ENCODE measurements at places on chromosomes 5 and 9. TPM values are rescaled to one million over a fixed set of nuclear protein-coding genes. Genes with fewer than 3 reads are reported as not detected.

PLK2 gene
- total RNA-seq = 458 TPM

SPATA9 gene
- not detected for total RNA-seq

HRH2 gene
- 1.6 TPM for total RNA-seq

FBN2 gene
- 523 TPM for total RNA-seq

OR1J2 gene
- not detected for total RNA-seq

TMED7 gene
- 97.2 TPM for total RNA-seq

XPA gene
- total RNA-seq = 4.1 TPM

ZNF483 gene
- 1.0 TPM for total RNA-seq

PCDHGA6 gene
- total RNA-seq = 3.7 TPM

SOWAHA gene
- total RNA-seq = not detected

BARHL1 gene
- total RNA-seq = not detected

LCN15 gene
- total RNA-seq = not detected

PCDHB3 gene
- not detected for total RNA-seq

GOLPH3 gene
- 78.3 TPM for total RNA-seq

BHMT2 gene
- 1.9 TPM for total RNA-seq

FAM200C gene
- total RNA-seq = 4.0 TPM

QSOX2 gene
- 11.8 TPM for total RNA-seq

UBAC1 gene
- total RNA-seq = 37.9 TPM

ARHGEF28 gene
- total RNA-seq = 7.9 TPM

NUTM2G gene
- total RNA-seq = not detected

FAF2 gene
- 34.8 TPM for total RNA-seq

CMYA5 gene
- 0.94 TPM for total RNA-seq

ARL14EPL gene
- not detected for total RNA-seq

CDC20B gene
- not detected for total RNA-seq

MLANA gene
- total RNA-seq = not detected

SMIM3 gene
- 27.2 TPM for total RNA-seq

CPLANE1 gene
- total RNA-seq = 10.2 TPM

IL5 gene
- not detected for total RNA-seq

TMEM171 gene
- total RNA-seq = 3.5 TPM

ENTREP1 gene
- not detected for total RNA-seq

PAIP1 gene
- total RNA-seq = 70.7 TPM

PCDH1 gene
- 7.5 TPM for total RNA-seq

ITGA2 gene
- 3.5 TPM for total RNA-seq

SRD5A1 gene
- total RNA-seq = 7.7 TPM

ZNG1E gene
- 21.7 TPM for total RNA-seq

LRRC8A gene
- 21.3 TPM for total RNA-seq

STPG3 gene
- not detected for total RNA-seq

PCSK1 gene
- 1.4 TPM for total RNA-seq

F2R gene
- 64.1 TPM for total RNA-seq

BICD2 gene
- 24.3 TPM for total RNA-seq

KIF4B gene
- total RNA-seq = not detected

EDIL3 gene
- 73.9 TPM for total RNA-seq

FSTL4 gene
- total RNA-seq = not detected

LSM11 gene
- total RNA-seq = 2.6 TPM

RALGPS1 gene
- total RNA-seq = 3.7 TPM

GNPDA1 gene
- 45.3 TPM for total RNA-seq

MEF2C gene
- 4.1 TPM for total RNA-seq

LTC4S gene
- 34.0 TPM for total RNA-seq

CNTFR gene
- total RNA-seq = 9.9 TPM

FUT7 gene
- total RNA-seq = not detected

CXCL14 gene
- total RNA-seq = not detected

EFNA5 gene
- total RNA-seq = 5.8 TPM

ANKS6 gene
- 11.3 TPM for total RNA-seq

ST6GALNAC4 gene
- 47.5 TPM for total RNA-seq

Measured in pericardium fibroblast (primary cell).